ENCODE measurements at places on chromosomes 2 and 18.

- no peak for DNase-seq
Observed at GRCh38 chr2:77807531-77808215, 285.5 kb upstream of the LRRTM4 start.

- DNase-seq, result no peak
Observed at GRCh38 chr2:148493822-148494563, 150.6 kb upstream of the EPC2 start.

GRCh38 chr2:184178229-184178628, 420.1 kb upstream of the ZNF804A start:
- DNase-seq, result no peak

- DNase-seq, result no peak
Observed at GRCh38 chr2:189899101-189899500, 114.9 kb downstream of the PMS1 start.

GRCh38 chr18:3055186-3055728, 42.3 kb upstream of the LPIN2 start:
- DNase-seq, result no peak

DNA sequence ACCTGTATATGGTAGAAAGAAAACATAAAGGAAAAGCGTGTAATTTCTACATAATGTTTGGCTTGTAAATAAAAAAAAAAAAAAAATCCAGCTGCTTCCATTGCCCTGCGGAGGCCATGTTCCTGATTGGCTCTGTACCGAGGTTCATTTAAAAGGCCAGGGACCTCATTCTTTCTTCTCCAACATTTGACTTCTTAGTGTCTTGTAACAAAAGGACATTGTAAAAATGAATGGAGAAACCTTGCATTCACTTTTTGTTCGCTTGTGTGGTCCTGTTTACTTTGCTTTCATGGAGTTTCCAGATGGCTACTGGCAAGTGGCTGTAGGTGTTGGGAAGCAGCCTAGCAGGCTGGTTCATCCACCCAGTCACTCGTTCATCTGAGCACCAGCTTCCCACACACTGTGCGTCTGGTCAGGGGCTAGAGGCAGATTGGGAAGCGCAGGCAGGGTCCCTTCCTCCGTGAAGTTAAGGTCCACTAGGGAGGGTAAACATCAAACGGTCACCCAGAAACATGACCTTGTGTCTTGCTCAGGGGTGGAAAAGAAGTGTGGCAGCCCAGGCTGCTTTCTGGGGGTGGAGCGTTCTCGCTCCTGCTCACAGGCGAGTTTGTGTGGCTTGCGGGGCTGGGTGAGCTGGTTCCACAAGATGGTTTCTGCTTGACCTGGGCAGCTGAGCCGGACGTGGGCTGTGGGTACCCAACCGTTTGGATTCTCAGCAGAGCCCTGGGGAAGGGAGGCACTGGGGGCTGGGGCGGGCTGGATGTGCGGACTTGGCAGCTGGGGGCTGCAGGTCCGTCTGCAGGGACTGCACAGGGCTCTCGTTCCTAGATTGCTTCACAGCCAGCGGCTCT, 260.7 kb downstream of the AGAP1 start:
- DNase-seq, result no peak

- no peak for DNase-seq
Observed at GRCh38 chr18:42072407-42072806, 117.4 kb downstream of the PIK3C3 start.

GRCh38 chr18:54020156-54020745, 204.2 kb downstream of the MBD2 start:
- no peak for DNase-seq

DNA sequence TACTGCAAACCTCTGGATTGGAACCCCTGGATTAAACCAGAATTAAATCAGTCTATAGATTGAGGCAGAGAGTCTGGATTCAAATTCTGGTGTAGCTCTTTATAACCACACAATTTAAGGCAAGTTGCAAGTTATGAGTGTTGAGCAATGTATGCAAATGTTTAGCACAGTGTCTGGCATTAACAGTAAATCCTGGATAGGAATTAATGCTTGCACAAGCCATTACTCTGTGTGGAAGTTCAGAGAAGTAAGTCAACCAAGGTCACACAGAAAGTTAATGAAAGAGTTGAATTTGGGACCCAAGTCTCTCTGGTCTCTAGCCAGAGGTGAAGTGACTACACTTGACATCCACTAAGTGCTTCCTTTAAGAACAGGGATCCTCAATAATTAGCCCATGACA, 2.0 kb upstream of the MARCO start:
- no peak for DNase-seq

- DNase-seq, result no peak
Observed at GRCh38 chr2:54627973-54628372, 95.5 kb upstream of the EML6 start.

- no peak for DNase-seq
Observed at GRCh38 chr2:103809415-103809814, 1044.5 kb upstream of the POU3F3 start.

DNA sequence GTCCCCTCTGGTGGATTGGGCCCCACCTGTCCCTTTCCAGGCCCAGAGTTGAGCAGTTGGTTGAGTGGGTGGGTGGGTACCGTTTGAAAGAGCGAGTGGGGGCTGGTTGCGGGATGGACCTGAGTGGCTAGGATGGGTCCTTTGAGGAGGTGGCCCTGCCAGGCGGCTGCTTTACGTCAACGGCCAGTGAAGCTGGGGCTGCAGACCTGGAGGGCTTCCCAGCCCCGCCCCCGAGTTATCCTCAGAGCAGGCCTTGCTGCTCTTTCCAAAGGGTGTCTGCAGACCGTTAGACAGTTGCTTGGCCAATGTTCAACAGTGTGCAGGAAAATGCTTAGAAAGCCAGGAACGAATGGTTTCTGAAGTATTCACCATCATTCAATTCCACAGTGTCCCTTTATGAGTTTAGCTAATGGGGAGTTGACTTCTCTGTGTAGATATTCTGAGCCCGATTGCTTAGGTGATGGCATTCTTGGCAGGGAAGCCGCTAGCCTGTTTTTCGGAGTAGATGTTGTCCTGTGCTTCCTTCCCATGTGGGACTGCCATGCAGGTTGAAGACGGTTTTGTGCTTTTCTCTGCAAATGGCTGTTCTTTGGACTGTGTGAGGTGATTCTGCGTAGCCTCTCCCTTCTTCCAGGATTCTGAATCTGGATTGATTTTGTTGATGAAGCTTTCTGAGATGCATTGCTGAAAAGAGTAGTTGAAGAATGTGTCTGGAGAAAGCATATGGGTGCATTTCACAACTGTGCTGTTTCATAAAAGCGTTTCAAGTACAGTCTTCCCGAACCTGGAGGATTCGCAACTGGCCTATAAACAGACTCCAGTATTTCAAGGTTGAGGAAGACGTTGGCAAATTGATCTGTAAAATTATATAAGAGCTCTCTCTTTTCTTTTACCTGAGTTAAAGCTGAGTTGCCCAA, 45.8 kb downstream of the LDLRAD4 start:
- no peak for DNase-seq

DNA sequence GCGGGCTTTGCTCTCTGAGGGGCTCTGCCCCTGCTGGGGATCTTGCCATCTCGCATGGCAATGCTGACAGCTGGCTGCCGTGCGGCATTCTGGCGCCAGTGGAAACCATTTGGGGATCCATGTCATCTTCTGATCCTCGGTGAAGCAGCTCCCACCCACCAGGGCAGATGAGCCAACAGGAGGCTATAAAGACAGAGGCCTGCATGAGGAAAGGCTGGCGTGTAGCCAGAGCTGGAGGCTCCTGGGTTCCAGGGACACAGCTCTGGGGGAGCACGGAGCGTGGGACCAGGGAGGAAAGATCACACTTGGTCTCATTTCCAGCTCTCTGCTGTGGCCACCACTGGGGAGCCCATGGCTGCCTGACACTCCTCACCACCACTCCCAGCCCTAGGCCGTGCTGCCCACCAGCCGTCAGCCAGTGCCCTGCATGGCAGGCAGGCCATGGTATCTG, 145.8 kb downstream of the ZFP36L2 start:
- no peak for DNase-seq

DNA sequence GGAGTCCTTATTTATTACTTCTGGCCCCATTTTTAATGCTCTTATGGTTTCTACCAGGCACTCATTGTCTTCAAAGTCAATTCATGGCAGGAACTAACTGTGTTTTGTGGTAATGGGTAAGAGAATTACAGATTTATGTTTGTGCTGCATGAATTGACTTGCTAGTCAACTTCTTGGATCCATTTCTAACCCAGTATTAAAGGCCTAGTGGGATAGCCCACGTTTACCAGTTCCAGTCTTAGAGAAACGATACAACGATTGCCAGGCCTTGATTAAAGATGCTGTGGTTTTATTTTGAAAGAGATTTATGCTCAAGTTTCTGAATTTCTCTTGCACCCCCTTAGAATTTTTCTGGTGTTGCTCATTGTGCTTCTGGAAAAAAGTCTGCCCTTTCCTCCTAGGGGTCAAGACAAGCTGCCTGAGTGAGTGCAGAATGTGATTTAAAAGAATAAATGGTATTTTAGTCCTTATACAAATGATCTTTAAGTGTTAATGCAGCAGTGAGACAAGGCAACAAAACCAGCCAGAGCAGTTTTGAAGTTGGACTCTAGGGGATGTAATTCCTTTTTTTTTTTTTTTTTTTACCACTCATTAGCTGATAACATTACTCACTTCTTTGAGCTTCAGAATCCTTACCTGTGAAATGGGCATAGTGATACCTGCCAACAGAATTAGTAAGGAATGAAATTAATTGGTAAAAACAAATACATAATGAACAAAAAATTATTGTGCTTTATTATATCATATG, 101.5 kb downstream of the ARHGAP15 start:
- DNase-seq, result no peak

DNA sequence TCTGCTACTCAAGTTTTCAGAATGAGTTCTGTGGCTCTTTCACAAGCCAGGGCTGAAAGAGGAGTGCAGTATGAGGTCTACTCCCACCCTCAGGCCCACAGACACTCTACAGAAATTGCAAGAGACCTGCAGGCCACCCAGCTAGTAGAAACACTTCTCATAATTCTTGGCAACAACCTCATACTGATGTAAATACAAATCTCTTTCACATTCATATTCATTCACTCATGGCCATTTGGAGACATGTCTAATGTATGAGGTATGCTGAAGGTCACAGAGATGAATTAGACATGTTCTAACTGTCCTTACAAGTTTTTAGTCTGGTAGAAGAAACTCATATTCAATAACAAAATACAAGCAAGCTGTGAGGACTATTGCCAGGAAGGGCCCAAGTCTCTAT, 83.8 kb upstream of the KLHL29 start:
- no peak for DNase-seq

DNA sequence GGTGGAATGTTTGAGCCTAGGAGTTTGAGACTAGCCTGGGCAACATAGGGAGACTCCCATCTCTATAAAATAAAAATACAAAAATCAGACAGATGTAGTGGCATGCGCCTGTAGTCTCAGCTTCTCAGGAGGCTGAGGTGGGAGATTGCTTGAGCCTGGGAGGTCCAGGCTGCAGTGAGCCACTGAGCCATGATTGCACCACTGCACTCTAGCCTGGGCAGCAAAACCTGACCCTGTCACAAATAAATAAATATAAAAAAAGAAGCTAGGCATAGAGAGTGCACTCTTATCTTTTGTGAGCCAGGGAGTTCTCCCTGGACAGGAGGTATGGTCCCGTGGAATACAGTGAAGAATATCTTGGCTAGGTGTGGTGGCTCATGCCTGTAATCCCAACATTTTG, 11.0 kb upstream of the KYNU start:
- no peak for DNase-seq

- DNase-seq, result no peak
Observed at GRCh38 chr2:133480707-133481429, 87.4 kb downstream of the NCKAP5 start.

- DNase-seq, result no peak
Observed at GRCh38 chr2:231861288-231861931, 64.8 kb downstream of the NPPC start.

- DNase-seq, result no peak
Observed at GRCh38 chr2:12797815-12798214, 81.1 kb downstream of the TRIB2 start.

DNA sequence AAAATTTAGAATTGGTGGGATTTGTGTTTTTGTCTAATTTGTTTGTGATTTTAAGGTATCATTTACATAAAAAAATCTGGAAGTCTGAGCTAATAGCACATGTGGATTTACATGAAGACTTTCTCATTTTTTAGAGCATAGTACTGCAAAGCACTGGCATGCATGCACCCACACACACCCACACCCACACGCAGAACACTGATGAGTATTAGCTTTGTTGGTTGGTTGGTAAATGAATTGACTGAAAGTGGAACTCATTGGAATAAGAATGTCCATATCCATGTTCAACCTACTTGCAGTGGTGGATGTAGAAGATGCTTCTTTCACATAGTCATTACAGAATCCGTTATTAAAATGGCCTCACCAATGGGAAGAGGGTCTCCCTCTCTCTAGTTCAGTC, 475.8 kb downstream of the PLCL1 start:
- DNase-seq, result no peak

DNA sequence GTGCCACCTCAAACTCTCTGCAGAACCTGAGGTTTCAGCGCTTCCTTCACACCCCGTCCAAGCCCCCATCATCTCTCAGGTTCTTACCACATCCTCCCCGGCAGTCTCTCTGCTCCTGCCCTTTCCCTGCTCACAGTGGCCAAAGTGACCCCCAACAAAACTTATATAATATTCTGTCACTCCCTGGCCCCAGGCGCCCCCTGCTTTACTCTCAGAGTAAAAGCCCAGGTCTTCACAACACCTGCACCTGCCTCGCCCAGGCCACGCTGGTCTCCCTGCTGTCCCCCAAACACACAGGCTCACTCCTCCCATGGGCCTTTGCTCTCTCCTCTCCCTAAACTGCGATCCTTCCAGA, 6.4 kb downstream of the ITGB1BP1 start:
- no peak for DNase-seq
